ENCODE measurements at places on chromosomes 2 and 18. TPM values are rescaled to one million over a fixed set of nuclear protein-coding genes. Genes with fewer than 3 reads are reported as not detected.

The CLEC4F gene
- not detected for total RNA-seq

The PRSS56 gene
- not detected for total RNA-seq

The CDH20 gene
- total RNA-seq, result not detected

The FAP gene
- not detected for total RNA-seq

The TSPYL6 gene
- total RNA-seq, result not detected

The CDK15 gene
- total RNA-seq, result not detected

DNA sequence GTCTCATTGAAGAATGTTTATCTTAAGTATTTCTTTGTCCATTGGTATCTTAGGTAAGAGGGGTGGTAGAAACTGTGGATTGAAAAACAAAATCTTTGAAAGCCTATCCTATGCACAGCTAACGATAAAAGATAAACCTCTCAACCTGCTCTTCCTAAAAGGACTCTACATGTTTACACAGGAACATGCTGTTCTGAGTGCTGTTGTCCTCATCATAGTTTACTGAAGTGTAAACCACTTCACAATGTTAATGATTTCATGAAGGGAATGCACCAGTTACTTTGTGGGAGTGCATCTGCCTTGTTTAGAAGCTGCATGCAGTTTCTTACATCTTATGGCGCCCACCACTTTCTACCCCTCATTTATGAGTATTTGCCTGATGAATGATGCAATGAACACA lies 1.2 kb downstream of the ACMSD start:
- DNase-seq, result no peak

GRCh38 chr2:78145997-78146722 lies 624.0 kb upstream of the LRRTM4 start:
- DNase-seq, result no peak

- no peak for DNase-seq
These were observed 761.3 kb downstream of the TSN start for GRCh38 chr2:122516775-122517174.

DNA sequence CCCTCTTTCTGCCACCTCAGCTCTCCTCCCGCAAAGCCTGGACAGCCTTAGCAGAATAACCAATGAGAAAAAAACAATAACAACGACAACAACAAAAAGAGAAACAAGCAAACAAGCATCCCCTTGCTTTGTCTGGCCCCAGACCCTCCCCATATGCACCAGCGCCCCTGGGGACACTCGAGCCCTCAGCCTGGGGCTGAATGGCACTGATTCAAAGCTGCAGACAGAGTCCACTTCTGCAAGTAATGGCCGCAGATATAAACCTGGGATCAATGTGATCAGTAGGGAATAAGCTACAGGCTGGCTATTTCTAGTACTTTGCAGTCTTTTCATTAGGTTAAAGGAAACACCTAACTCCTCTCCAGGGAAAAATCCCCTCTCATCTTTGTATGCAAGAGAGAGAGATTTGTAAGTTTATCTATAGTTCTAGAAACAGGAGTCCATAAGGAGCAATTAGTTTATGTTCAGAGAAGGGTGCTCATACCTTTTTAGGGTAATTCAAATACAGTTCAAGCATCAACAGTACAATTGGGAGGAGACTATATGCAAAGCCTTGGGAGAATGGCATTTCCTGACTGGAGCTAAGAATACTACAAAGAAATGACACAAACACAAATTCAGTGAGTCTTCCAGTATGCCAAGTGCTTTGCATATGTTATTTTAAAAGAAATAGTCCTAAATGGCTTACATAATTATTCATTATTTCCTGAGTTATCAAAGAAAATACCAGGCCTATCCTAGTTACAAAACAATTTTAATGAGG lies 122.3 kb upstream of the DDX18 start:
- DNase-seq, result no peak

GRCh38 chr2:85534881-85535280 lies 4.1 kb upstream of the MAT2A start:
- no peak for DNase-seq

GRCh38 chr18:22342625-22343024 lies 75.1 kb downstream of the CTAGE1 start:
- peak; percentile 69 for DNase-seq

DNA sequence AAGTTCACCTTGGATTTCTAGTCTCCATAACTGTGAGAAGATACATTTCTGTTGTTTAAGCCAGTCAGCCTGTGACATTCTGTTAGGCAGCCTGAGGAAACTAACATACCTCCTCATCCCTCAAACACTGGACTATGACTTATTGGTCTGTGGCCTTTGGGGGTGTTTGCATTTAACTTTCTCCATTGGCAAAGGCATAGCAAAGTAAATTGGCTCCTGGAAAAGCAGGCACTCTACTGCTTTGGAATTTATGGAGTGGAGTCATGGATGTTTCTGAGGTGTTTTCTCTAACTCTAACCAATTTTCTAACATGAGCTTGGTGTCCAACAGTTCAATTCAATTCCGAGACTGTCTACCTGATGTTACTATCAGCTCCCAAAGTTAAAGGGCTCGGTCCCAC lies 48.9 kb upstream of the CTLA4 start:
- no peak for DNase-seq

GRCh38 chr18:57802213-57803102 lies 657 bp downstream of the ATP8B1 start:
- DNase-seq, result no peak

GRCh38 chr18:51447351-51448342 lies 250.2 kb upstream of the MEX3C start:
- peak; percentile 37 for DNase-seq

DNA sequence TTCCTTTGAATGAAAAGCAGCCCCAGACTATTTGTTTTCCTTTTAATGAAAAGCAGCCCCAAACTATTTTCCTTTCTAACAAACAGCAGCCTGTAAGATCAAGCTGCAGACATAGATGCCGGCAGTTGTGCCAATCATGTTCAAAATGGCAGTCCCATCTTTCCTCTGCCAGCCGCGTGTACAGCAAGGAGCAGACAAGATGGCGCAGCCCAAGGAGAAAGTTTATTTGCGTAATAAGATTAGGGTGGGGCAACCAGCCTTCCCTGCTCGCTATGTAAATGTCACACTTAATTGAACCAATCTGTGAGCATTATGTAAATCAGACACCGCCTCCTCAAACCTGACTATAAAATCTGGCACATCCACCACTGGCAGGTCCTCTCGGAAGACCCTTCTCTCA lies 226.0 kb downstream of the TGIF1 start:
- no peak for DNase-seq

- no peak for DNase-seq
These were observed 518.6 kb upstream of the FSIP2 start for GRCh38 chr2:185219981-185220380.

- DNase-seq, result peak; percentile 96
These were observed 169.2 kb upstream of the GLI2 start for GRCh38 chr2:120566331-120567035.

- DNase-seq, result no peak
These were observed 435.5 kb upstream of the MMADHC start for GRCh38 chr2:150023044-150023443.

GRCh38 chr2:109110170-109110569 lies 18.8 kb upstream of the SH3RF3 start:
- no peak for DNase-seq

GRCh38 chr2:39615675-39616074 lies 50.0 kb upstream of the TMEM178A start:
- no peak for DNase-seq

GRCh38 chr2:137255990-137256389 lies 490.6 kb downstream of the THSD7B start:
- DNase-seq, result no peak

DNA sequence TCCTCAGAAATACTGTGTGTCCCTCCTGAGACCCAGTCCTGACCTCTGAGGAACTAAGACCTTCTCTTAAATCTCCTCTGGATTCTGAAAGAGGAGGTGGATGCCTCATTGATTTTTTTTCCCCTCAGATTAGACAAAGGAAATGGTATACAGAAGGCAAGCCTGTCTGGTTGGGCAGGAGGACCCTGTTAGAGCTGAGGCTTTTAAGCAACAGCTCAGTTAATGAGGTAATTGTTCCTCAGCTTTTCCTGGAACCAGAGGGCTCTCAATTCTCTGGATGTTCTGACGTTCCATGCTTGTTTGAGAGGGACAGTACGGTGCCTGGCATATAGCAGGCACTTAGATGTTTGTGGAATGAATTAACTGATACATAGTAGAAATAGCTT lies 61.7 kb upstream of the MCFD2 start:
- DNase-seq, result no peak

DNA sequence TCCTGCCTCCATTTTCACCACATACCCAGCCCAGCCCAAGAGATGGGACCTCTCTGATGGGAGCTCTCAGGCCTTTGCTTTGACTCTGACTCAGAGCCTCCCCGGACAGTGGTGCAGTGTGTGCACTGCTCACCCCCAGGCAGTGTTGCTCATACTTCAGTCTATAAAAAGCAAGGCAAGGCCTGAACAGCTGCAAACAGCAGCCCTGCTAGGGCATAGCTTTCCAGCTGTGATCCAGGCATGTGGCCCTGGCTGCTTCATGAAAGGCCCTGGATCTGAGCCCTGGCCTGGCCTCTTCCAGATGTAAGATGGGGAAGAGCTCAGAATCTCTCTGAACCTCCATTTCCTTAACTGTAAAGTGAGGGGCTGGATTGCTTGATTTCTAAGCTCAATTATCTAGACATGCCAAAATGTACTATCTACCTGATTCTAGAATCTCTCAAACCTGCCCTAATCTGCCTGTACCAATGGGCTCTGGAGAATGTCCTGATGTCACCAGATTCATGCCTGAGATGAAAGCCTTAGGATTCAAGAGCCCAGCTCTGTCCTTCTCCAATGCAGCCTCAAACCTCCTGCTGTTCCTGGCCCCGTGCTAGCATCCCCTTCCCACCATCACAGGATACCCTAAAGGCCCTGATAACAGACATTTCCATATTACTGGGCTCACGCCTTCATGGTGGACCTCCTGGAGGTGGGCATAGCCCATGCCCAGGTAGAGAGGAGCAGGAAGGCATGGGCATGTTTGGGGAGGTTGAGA lies 206.9 kb downstream of the ARL4C start:
- no peak for DNase-seq
